ENCODE measurements at places on chromosomes 3 and 15. TPM values are rescaled to one million over a fixed set of nuclear protein-coding genes. Genes with fewer than 3 reads are reported as not detected.

GRCh38 chr3:71099997-71100719, 483.4 kb downstream of the FOXP1 start:
- peaks cover 42% of the 10 kb centered on the region for H3K4me1 ChIP-seq
- no peak overlapping the region for H3K27ac ChIP-seq
- DNase-seq, result no peak

GRCh38 chr3:112381673-112382542, 49.0 kb downstream of the CD200 start:
- no peaks in the 10 kb centered on the region for H3K27me3 ChIP-seq
- no peak overlapping the region for H3K4me3 ChIP-seq
- no peak overlapping the region for H3K27ac ChIP-seq
- DNase-seq, result no peak
- H3K4me1 ChIP-seq, result peaks cover 47% of the 10 kb centered on the region

DNA sequence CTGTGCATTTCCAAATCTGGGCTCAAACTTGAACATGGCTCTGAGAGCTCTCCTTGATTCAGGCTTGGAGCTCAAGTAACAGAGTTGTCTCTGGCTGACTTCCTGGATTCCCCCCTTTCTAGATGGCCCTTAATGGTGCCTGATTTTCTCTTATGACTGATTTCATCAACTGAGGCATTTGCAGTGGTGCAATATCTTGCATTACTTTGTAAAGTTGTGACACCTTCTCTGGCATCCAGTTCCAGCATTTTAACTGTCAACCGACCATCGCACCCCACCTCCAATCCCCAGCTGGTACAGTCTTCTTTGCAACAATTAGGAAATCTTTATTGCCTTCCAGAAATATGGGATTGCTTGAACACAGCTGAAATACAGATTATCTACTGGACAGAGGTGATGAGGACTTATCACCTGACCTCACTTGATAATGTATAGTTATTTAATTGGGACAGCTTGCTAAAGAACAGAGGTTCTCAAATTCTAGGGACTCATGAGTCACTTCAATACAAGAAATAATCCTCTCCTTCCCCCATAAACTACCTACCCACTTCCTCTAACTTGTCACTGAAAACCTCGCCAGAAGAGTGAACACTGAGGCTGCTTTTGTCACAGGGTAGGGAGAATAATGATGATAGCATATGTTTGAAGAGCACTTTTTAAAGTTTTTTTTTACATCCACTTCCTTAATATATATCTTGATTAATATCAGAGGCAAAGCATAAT, 41.8 kb downstream of the FILIP1L start:
- no peak overlapping the region for H3K27ac ChIP-seq
- no peak for DNase-seq
- H3K4me3 ChIP-seq, result no peak overlapping the region
- peaks cover 10% of the 10 kb centered on the region for H3K4me1 ChIP-seq
- no peaks in the 10 kb centered on the region for H3K36me3 ChIP-seq
- no peaks in the 10 kb centered on the region for H3K27me3 ChIP-seq

DNA sequence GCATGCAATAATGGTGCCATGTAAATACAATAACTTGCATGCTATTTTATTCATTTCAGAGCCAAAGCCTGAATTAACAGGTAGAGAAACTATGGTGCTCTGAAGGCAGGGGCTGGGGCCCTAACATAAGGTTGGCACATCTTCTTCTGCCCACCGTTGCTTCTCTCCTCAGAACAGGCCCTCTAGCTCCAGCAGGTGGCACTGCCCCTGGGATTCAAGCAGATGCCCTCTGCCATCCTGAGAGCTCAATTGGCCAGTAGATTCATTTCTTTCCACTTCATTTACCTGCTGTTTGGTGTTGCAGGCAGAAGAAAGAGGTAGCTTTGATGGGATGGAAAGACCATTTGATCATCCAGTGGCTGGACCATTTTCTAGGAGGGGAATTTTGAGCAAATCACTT, 130.5 kb downstream of the FOXB1 start:
- H3K4me3 ChIP-seq, result no peak overlapping the region
- peaks cover 3% of the 10 kb centered on the region for H3K4me1 ChIP-seq
- H3K36me3 ChIP-seq, result no peaks in the 10 kb centered on the region
- H3K27me3 ChIP-seq, result no peaks in the 10 kb centered on the region
- H3K27ac ChIP-seq, result no peak overlapping the region

DNA sequence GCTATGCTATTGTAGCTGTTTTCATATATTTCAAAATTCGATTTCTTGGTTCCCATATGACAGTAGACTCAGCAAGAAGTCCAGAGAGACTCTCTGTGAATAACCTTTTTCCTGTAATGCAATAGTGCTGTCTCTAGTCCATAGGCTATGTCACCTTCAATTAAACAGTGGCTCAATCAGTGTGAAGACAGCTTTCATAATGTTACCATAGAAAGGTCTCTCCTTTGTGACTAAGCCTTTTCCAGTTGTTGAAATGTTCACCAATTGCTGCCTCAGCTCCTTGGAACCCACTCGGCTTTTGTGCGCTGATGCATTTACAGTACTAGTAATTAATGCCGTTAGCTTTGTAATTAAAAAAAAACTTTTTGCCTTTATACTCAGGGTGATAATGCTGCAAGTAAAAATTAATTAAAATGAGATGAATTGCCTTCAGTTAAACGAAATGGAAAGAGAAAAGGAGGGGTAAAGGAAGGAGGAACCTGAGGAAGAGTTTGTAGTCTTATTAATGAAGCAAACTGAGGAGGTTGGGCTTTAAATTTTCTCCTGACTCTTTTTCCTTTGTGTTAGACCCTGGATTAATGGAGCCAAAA, 214.8 kb downstream of the LSAMP start:
- H3K4me3 ChIP-seq, result no peak overlapping the region
- DNase-seq, result no peak
- no peaks in the 10 kb centered on the region for H3K4me1 ChIP-seq
- no peak overlapping the region for H3K27ac ChIP-seq
- no peaks in the 10 kb centered on the region for H3K27me3 ChIP-seq
- no peaks in the 10 kb centered on the region for H3K36me3 ChIP-seq

DNA sequence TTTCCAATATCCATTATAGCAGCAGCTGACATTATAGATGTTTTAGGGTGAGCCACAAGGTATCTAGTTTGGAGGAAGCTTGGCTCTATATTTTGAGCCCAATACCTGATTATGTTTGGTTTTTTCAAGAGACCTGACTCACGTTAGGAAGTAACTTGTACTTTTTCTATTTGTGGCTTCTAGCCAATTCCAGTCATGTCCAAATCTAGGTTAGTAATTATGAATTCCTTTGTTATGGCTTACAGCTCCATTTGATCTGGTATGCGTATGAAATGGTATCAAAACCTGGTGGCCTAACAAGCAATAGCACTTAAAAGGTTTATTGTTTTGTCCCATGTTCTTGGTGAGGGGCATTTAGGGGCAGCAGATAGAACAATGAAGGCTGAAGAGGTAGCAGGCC, 115.9 kb downstream of the TOP2B start:
- H3K36me3 ChIP-seq, result no peaks in the 10 kb centered on the region
- DNase-seq, result no peak
- peaks cover 5% of the 10 kb centered on the region for H3K4me1 ChIP-seq
- H3K27me3 ChIP-seq, result no peaks in the 10 kb centered on the region

- H3K27ac ChIP-seq, result no peak overlapping the region
- no peaks in the 10 kb centered on the region for H3K36me3 ChIP-seq
- peaks cover 27% of the 10 kb centered on the region for H3K4me1 ChIP-seq
- H3K4me3 ChIP-seq, result peak overlapping the region; percentile 99
- no peak for DNase-seq
Measured at GRCh38 chr15:68056097-68056865, 2.2 kb downstream of the PIAS1 start.

DNA sequence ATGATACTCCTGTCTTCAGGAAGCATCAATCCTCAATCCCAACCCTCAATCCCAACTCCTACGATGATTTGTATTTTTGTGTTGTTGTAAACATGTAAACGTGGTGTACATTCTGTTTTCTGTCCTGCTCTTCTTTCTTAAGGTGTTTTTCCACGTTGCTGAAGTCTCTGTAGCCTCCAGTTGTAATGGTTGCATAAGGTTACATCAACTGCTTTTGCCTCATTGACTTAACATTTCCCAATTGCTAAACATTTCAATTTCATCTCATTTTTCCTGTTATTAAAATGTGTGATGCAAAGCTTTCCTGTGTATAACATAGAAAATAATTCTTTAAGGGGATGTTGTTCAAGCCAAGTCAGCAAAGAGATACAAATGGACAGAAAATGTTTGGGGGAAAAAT, 33.4 kb downstream of the HRH1 start:
- H3K36me3 ChIP-seq, result no peaks in the 10 kb centered on the region
- no peak overlapping the region for H3K27ac ChIP-seq
- H3K27me3 ChIP-seq, result no peaks in the 10 kb centered on the region
- no peak overlapping the region for H3K4me3 ChIP-seq

Gene LOXL1
- total RNA-seq, result 9.9 TPM

Gene OR5AC2
- not detected for total RNA-seq

Gene DZIP1L
- total RNA-seq, result 19.4 TPM

Data from thyroid gland (tissue), 4 donors.